CD14-positive monocyte (primary cell): ENCODE measurements at places on chromosomes 13 and 19.

- no peak overlapping the region for H3K27ac ChIP-seq
- no peak overlapping the region for H3K4me3 ChIP-seq
- H3K36me3 ChIP-seq: no peaks in the 10 kb centered on the region
- no peaks in the 10 kb centered on the region for H3K4me1 ChIP-seq
These were observed 62.3 kb downstream of the CHST8 start for GRCh38 chr19:33683881-33684537.

- DNase-seq: peak; percentile 83
- peaks cover 77% of the 10 kb centered on the region for H3K4me1 ChIP-seq
- H3K27me3 ChIP-seq: no peaks in the 10 kb centered on the region
- H3K36me3 ChIP-seq: no peaks in the 10 kb centered on the region
- H3K27ac ChIP-seq: peak overlapping the region; percentile 99
These were observed 595 bp upstream of the GPR183 start for GRCh38 chr13:99307648-99308339.

GRCh38 chr19:34273121-34273520 lies 18.8 kb downstream of the GARRE1 start:
- no peak overlapping the region for H3K27ac ChIP-seq
- H3K27me3 ChIP-seq: peaks cover 14% of the 10 kb centered on the region
- no peak overlapping the region for H3K4me3 ChIP-seq
- H3K36me3 ChIP-seq: no peaks in the 10 kb centered on the region
- DNase-seq: no peak
- peaks cover 23% of the 10 kb centered on the region for H3K4me1 ChIP-seq

DNA sequence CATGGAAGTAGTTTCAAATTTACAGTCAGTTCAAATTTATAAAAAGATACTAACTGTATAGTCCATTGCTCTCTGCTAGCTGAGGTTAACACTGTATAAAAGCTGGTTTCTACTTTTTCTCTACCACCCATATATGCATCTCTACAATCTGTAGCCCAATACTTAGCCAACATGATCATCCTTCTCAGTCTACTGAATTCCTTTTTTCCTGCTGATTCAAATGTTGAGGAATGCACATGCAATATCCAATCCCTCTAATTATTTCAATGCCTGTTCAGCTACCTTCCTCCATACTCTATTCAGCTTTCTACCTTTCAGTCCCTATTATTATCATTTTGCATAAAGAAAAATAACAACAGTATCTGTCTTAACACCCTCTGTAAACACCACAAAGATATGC lies 15.6 kb downstream of the KPNA3 start:
- H3K27me3 ChIP-seq: no peaks in the 10 kb centered on the region
- DNase-seq: no peak
- H3K4me1 ChIP-seq: no peaks in the 10 kb centered on the region
- no peak overlapping the region for H3K27ac ChIP-seq
- no peaks in the 10 kb centered on the region for H3K36me3 ChIP-seq

GRCh38 chr19:2318923-2319322 lies 9.5 kb downstream of the LSM7 start:
- peaks cover 21% of the 10 kb centered on the region for H3K4me1 ChIP-seq
- H3K27me3 ChIP-seq: no peaks in the 10 kb centered on the region
- DNase-seq: no peak
- no peak overlapping the region for H3K4me3 ChIP-seq
- no peak overlapping the region for H3K27ac ChIP-seq

DNA sequence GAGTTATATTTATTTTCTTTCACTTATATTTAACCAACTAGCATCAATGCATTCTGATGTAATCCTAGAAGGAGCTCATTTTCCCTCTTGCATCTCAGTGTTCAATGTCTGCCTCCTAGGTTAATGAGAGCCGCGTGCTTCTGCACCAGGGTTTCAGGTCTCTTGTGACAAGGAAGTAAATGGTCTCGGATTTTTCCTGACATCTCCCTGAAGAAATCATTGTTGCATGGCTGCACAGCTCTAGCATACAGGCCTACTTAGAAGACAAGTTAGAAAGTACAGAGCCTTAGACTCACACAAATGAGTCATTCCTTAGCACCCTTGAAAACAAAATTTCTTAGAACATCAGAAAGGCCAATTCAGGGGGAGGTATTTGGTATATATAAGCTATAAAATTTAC lies 57.2 kb upstream of the KLF12 start:
- no peak overlapping the region for H3K27ac ChIP-seq
- no peaks in the 10 kb centered on the region for H3K4me1 ChIP-seq
- no peaks in the 10 kb centered on the region for H3K36me3 ChIP-seq
- H3K4me3 ChIP-seq: no peak overlapping the region

GRCh38 chr13:71827241-71827640 lies 39.8 kb downstream of the DACH1 start:
- DNase-seq: no peak
- peaks cover 25% of the 10 kb centered on the region for H3K4me1 ChIP-seq
- no peak overlapping the region for H3K4me3 ChIP-seq
- H3K36me3 ChIP-seq: no peaks in the 10 kb centered on the region

DNA sequence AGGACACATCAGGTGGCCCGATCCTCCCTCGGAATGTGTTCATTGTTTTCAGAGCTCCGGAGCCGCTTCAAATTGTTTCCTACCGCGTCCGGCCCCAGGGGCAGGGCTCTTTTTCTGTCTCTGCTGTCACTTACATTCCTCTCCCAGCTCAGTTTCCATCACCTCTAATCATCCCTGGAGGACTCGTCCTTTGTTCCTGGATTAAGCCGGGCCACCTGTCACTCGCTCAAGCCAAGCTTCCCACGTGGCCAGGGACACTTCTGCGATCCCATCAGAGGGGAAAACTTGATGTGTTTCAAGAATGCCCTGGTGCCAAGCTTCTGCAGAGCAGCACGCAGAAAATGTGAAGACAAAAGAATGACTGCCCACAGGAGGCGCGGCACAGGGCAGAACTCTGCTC lies 13.5 kb downstream of the IL17D start:
- H3K4me3 ChIP-seq: no peak overlapping the region
- no peak overlapping the region for H3K27ac ChIP-seq
- no peak for DNase-seq
- H3K36me3 ChIP-seq: no peaks in the 10 kb centered on the region
- peaks cover 5% of the 10 kb centered on the region for H3K4me1 ChIP-seq
- H3K27me3 ChIP-seq: peaks cover 18% of the 10 kb centered on the region
